Inflammatory macrophage (primary cell): ENCODE measurements at places on chromosomes 12 and 14.

DNA sequence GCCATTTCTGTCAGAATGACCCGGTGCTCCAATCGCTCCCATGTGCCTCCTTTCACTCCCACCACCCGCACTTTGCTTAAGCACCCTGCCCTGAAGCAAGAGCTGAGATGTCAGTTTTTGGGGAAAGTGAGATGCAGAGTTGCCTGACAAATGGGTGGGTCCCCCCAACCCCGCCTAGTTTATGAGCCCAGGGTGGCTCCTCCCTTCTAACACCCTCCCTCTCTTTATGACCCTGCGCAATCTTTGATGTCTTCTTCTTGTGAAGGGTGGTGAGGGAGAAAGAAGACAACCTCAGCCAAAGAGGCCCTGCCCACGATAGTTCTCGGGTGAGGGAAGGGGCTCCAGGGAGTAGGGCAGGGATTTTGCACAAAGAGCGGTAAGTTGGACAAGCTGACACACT, 89.5 kb upstream of the HOXC13 start:
- DNase-seq, result no peak

GRCh38 chr14:91229005-91229382, 15.5 kb downstream of the GPR68 start:
- no peak for DNase-seq

DNA sequence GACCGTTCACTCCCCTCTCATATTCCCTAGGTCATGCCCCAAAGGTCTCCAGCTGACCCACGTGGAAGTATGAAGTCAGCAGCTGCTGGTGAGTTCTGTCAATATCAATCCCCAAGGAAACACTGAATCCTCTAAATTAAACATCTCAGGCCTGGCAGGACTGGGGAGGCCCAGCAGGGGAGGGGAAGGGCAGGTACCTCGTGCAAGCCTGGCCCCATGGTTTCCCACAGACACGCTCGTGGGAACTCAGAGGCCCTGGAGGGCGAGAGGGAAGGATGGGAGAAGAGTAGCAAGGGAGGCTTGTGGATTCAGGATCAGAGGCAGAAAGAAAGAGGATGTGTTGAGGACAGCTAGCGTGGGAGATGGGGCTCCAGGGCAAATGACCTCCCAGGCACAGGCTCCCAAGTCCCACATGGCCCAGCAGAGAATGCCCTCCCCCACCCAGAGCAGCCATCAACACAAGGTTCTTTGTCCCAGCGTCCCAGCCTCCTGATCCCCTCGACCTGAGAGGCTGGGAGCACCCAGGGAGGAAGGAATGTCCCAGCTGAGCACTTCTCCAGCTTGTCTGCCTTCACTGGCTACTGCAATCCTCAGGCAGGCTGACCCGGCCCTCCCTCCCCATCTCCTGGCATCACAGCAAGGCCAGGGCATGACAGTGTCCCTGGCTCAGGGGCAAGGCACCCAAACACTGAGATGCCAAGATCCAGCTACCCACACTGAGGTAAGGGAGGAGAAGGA, 20.1 kb upstream of the RPLP0 start:
- no peak for DNase-seq

DNA sequence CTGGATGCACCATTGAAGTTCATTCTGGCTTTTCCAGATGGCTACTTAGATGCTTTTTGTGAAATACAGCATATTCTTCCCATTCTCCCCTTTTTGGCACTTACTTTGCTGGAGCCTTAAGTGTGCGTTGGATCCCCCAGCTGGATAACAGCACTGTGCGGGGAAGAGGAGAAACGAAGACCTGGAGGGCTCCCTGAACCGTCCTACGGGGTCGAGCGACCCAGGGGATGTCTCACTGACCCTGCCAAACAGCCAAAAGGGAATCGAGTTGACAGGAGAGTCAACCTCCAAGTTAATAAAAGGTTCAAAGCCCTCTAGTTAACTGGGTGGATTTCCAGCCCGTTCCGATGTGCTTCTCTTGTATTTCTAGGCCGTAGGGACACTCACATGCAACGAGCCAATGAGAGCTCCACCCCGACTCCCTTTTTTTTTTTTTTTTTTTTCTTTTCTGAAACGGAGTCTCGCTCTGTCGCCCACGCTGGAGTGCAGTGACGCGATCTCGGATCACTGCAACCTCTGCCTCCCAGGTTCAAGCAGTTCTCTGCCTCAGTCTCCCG, 1.0 kb upstream of the CAMKK2 start:
- peak; percentile 55 for DNase-seq

DNA sequence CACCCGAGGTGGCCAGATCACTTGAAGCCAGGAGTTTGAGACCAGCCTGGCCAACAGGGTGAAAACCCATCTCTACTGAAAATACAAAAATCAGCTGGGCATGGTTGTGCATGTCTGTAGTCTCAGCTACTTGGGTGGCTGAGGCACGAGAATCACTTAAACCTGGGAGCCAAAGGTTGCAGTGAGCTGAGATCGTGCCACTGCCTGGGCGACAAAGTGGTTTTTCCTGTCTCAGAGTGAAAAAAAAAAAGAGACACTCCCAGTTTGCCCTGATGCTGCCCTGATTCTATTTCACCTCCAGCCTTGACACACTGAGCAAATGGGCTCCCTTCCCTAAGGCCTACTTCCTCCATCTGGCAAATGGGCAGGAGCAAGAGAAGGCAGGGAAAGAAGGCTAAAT, 28.5 kb upstream of the PLEK2 start:
- no peak for DNase-seq

- DNase-seq, result no peak
These were observed 11.5 kb upstream of the NUP107 start for GRCh38 chr12:68675101-68675842.

- DNase-seq, result peak; percentile 79
These were observed 41.4 kb upstream of the MANSC4 start for GRCh38 chr12:27821259-27821973.

GRCh38 chr12:106021516-106021915, 117.2 kb downstream of the NUAK1 start:
- DNase-seq, result no peak

DNA sequence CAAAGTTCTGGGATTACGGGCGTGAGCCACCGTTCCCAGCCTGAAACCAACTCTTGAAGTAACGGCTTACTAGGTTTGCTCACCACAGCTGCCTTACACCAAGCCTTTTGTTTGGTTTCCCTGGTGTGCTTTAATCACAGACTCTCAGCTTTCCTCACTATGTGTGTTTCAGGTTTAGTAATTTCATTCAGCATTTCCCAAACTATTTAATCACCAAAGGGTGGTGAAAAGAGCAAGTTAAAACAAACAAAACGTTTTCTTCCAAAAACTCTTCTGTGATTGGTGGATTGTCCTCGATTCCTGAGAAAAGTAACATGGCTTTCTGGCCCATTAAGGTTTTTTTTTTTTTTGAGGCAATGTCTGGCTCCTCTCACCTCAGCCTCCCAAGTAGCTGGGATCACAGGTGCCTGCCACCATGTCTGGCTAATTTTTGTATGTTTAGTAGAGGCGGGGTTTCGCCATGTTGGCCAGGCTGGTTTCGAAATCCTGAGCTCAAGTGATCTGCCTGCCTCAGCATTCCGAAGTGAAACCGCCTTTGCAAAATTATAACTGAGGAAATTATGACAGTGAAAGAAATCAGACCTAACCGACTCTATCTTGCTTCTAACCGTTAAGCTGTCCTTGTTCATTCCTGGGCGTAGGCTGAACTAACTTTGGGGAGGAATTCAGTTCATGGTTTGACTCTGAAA, 1.5 kb upstream of the ZFYVE26 start:
- DNase-seq, result peak; percentile 78

GRCh38 chr12:112555621-112556233, 137.0 kb downstream of the PTPN11 start:
- no peak for DNase-seq

DNA sequence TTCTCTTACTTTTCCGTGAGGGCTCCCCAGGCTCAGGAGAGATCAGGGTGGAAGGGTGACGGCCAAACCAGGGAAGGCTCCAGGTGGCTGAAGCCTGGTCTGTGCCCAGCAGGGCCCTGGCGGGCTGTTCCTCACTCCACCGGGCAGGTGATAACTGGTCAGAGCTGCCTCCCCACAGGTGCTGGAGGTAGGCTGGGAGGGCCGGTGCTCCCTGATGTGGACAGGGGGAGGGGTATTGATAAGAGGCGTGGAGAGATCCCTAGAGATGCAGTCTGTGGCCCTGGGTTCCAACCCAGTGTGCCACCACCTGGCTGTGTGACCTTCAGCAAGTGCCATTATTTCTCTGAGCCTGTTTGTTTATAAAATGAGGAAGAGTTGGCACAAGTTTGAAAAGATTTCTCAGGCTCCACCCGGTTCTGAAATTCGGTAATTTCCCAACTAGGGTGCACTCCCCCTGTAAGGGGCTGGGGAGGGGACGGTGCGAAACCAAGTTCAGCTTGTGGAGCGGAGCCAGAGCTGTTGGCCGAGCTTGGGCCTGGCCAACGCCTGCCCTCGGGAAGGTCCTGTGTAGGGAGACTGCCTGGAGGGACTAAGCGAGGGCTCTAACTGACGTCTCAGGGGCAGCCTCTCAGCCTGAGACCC, 1.0 kb upstream of the NR4A1 start:
- DNase-seq, result peak; percentile 41

GRCh38 chr12:6943722-6944380, at the start of the genes C12orf57 and RNU7-1:
Gene C12orf57 (plus strand): TSS chr12:6944022. CDS start chr12:6944122, 100 bp downstream.
Gene RNU7-1 (plus strand): TSS chr12:6943816.
- DNase-seq, result peak; percentile 95

DNA sequence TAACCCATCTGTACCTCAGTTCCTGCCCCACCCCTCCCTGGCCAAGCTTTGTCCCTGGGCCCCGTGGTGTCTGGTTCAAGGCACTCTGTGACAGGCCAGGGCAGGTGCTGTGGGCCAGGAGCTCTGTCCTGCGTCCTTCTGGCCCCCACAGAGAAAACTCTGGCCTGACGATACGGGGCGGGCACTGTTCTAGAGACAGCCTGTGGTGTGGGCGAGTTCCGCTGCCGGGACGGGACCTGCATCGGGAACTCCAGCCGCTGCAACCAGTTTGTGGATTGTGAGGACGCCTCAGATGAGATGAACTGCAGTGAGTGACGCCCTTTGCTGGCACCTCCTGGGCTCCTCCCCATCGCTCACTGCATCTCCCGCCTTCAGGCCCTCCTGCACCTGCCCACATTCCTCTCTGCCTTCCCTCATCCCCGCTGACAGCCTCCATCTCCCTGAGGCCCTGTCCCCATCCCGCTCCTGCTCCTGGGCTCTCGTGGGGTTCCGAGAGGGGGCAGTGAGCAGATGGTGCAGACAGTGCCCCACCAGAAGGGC, 22.8 kb upstream of the NXPH4 start:
- no peak for DNase-seq

GRCh38 chr12:4152145-4152795, 121.3 kb upstream of the CCND2 start:
- no peak for DNase-seq

- DNase-seq, result no peak
These were observed 435.1 kb downstream of the ZFP36L1 start for GRCh38 chr14:68357777-68358176.

DNA sequence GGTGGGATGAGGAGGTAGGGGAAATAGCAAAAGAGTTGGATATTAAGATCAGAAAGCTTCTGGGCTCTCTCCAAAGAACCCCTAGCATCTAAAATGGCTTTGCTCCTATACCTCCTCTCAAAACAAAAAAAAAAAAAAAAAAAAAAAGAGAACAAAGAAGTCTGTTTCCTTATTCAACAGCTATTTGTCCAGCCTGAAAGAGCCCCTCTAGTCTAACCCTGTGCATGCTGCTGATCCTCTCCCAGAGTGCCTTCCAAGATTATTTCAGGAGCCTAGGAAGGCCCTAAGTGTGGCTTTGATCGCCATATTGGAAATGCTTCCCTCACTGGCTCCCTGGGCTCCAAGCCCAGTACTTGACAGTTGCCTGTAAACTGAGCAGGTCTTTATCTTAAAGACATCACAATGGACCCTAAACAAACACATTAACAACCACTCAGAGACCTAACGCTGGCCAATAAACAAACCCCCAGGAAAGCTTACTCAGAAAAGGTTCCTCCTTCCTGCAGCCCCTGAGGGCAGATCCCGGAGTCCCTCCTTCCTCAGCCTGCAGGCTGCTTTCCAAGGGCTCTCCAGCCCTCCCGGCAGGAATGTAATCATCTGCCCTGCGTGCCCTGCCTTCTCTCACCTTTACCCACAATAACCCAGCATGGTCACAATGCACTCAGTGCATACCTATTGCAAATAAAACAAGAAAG, 17.4 kb upstream of the COL2A1 start:
- DNase-seq, result no peak
